ENCODE measurements at places on chromosomes 13 and 19. TPM values are rescaled to one million over a fixed set of nuclear protein-coding genes. Genes with fewer than 3 reads are reported as not detected.

DENND1C gene
- total RNA-seq = 0.24 TPM

CYP4F8 gene
- not detected for total RNA-seq

PDE4C gene
- total RNA-seq = not detected

- no peak for DNase-seq
- no peaks in the 10 kb centered on the region for H3K27me3 ChIP-seq
- no peak overlapping the region for H3K4me3 ChIP-seq
- H3K27ac ChIP-seq = no peak overlapping the region
- H3K36me3 ChIP-seq = no peaks in the 10 kb centered on the region
Measured at GRCh38 chr13:43405457-43405856, 381.3 kb downstream of the ENOX1 start.

GRCh38 chr13:63208826-63209225 is 1793.2 kb upstream of the PCDH20 start:
- no peaks in the 10 kb centered on the region for H3K36me3 ChIP-seq
- H3K4me1 ChIP-seq = no peaks in the 10 kb centered on the region
- H3K27ac ChIP-seq = no peak overlapping the region
- no peak for DNase-seq

- peaks cover 42% of the 10 kb centered on the region for H3K4me1 ChIP-seq
- DNase-seq = peak; percentile 51
- H3K27me3 ChIP-seq = no peaks in the 10 kb centered on the region
- peaks cover 8% of the 10 kb centered on the region for H3K36me3 ChIP-seq
- H3K27ac ChIP-seq = peak within 1 kb of the TSS; percentile 80
- H3K4me3 ChIP-seq = peak within 1 kb of the TSS; percentile 36
Measured at GRCh38 chr19:35901854-35902661, at the start of gene HCST. Gene HCST, plus strand, starts transcription at chr19:35902529. Its CDS starts 65 bp downstream, at chr19:35902594.

DNA sequence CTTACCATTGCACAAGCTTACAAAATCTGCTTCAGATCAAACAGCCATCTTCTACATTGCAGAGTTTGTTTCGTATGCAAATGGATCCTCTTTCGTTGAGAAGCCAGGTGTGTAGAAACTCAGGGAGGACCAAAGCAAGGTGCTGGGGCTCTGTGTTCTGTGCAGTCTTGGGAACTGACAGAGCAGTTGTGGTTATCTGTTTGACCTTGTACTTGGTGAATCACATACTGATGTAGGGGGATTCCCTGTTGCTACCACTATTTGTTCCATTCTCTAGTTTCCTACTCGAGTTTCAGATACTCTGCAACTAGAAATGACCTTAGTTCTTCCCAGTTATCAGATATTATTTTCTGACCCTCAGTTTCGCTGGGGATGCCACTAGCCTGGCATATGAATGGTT is 95.2 kb upstream of the CLDN10 start:
- H3K4me3 ChIP-seq = no peak overlapping the region
- no peak overlapping the region for H3K27ac ChIP-seq
- H3K36me3 ChIP-seq = no peaks in the 10 kb centered on the region
- peaks cover 3% of the 10 kb centered on the region for H3K4me1 ChIP-seq
- H3K27me3 ChIP-seq = no peaks in the 10 kb centered on the region

DNA sequence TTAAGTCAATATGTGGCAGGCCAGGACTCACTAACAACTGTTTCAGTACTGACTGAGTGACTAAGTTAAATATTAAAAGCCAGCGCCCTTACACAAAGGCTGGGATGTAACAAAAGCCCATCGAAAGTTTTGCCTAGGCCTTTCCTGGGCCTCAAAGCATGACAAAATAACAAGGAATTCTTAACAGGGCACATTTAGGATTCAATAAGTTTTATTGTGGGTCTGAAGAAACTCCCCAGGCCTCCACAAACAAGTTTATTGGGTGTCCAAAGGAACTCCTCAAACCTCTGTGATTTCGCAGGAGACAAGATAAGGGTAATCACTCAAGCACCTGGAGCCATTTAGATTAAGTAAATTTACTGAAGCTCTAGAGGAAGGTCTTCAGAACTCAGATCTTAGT is 130.7 kb upstream of the SGCG start:
- no peaks in the 10 kb centered on the region for H3K27me3 ChIP-seq
- H3K36me3 ChIP-seq = no peaks in the 10 kb centered on the region
- no peaks in the 10 kb centered on the region for H3K4me1 ChIP-seq
- DNase-seq = no peak
- H3K27ac ChIP-seq = no peak overlapping the region

DNA sequence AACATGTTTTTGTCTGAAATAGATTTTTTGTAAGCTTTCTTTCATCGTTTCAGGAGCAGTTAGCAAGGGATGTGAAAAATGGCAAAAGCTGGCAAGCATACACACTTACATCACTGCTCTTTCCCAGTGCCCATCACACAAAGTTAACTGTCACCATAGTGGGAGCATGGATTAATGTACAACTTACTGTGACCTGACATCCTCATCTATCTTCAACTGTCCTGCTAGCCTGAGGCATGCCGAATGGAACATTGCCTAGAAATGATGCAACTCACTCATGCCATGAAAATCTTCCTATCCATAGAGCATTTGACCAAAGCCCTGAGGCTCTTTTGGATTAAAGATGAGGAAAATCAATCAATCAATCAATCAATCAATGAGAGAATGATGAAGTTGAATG is 491.7 kb upstream of the SLC10A2 start:
- H3K4me3 ChIP-seq = no peak overlapping the region
- H3K27me3 ChIP-seq = no peaks in the 10 kb centered on the region
- no peaks in the 10 kb centered on the region for H3K36me3 ChIP-seq
- DNase-seq = no peak

GRCh38 chr19:43774103-43774939 is 6.5 kb downstream of the KCNN4 start:
- peaks cover 24% of the 10 kb centered on the region for H3K27me3 ChIP-seq
- H3K4me3 ChIP-seq = peak overlapping the region; percentile 19
- H3K36me3 ChIP-seq = no peaks in the 10 kb centered on the region
- H3K27ac ChIP-seq = no peak overlapping the region

GRCh38 chr13:111423168-111423785 is 102.8 kb downstream of the TEX29 start:
- H3K27me3 ChIP-seq = peaks cover 64% of the 10 kb centered on the region
- H3K36me3 ChIP-seq = no peaks in the 10 kb centered on the region
- H3K4me3 ChIP-seq = no peak overlapping the region

- H3K27me3 ChIP-seq = no peaks in the 10 kb centered on the region
- H3K4me3 ChIP-seq = no peak overlapping the region
- no peaks in the 10 kb centered on the region for H3K36me3 ChIP-seq
- H3K27ac ChIP-seq = no peak overlapping the region
- no peak for DNase-seq
Measured at GRCh38 chr19:40116075-40116474, 25.3 kb upstream of the ZNF780A start.

DNA sequence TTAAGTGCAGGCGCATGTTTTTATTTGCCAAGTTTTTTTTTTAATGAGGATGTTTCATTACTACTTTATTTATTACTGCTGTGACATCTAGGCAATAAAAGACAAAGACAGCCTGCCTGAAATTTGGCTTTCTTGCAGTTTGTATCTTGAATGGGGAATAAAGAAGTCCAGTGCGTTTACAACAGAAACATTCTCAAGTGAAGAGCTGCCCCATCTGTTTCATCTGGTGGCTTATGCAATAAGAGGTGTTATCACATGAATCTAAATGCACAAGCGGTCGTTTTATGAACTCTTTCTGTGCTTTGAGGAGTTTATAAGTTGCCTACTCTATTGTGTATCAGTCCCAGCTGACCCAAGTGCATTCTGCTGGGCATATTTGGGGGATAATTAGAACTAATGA is 12.6 kb upstream of the MAB21L1 start:
- H3K27ac ChIP-seq = no peak overlapping the region
- peaks cover 5% of the 10 kb centered on the region for H3K4me1 ChIP-seq
- no peaks in the 10 kb centered on the region for H3K27me3 ChIP-seq
- no peaks in the 10 kb centered on the region for H3K36me3 ChIP-seq

- no peaks in the 10 kb centered on the region for H3K27me3 ChIP-seq
- no peaks in the 10 kb centered on the region for H3K4me1 ChIP-seq
- DNase-seq = no peak
- no peak overlapping the region for H3K27ac ChIP-seq
- no peak overlapping the region for H3K4me3 ChIP-seq
Measured at GRCh38 chr13:30807392-30807791, 72.0 kb downstream of the ALOX5AP start.

DNA sequence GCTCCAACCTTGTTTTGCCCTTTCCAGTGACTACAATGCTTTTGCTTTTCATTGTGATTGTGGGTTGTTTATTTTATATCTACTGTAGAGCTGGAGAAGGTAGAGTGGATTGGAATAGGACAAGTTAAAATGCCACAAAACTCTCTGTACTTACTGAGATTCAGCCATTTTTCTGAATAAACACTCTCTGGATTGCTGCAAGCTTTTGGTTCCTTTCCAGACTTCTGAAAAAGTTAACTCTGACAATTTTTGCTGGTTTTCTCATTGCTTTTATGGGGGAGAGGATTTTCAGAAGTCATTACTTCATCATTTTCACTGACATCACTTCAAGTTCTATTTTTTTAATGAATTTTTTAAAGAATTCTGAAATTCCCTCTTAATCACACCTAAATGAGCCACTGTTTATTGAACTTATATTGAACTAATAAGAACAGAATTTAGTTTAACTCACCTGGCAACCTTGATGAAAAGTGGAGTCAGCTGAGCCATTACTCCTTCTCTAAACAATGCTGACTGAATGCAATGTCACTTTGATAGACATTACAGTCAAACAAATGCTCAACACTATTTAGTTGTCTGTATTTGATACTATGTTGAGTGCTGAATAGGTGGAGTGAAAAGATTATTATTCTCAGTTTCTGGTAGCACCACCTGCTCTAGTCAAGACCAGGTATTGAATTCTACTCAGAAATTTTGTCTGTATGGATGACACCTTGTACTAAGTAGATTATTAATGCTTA is 303.5 kb downstream of the DLEU7 start:
- DNase-seq = no peak
- H3K27ac ChIP-seq = no peak overlapping the region
- no peaks in the 10 kb centered on the region for H3K36me3 ChIP-seq
- H3K27me3 ChIP-seq = no peaks in the 10 kb centered on the region

DNA sequence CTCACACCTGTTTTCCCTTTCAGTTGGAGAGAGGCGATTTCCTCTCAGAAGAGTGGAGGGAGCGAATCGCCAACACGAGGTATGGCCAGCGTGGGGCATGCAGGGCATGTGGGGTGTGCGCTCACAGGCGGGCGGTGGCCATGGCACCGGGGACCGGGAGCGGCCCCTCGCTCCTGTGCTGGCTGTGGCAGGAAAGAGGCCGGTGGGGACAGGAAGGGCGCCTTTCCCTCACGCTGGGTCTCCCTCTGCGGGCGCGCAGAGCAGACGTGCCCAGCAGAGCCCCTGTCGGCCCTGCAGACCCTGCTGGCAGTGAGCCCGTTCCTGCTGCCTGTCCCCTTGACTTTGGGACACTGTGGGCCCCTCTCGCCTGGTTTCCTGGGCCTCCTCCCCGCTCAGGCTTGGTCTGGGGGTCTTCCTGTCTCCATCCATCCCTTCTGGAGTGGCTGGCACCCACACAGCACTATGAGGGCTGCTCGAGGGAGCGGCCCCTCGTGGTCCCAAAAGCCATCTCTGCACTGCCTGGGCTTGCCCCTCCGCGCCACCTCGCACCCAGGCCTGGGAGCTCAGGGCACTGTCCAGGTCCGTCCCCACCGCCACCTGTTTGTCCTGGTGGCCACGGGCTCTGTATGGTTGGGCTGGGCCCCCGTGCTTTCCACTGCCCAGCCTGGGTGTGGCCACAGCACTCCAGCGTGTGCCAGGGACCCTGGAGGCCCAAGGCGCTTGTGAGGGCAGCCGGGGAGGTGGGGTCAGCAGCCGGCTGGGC is 36.1 kb downstream of the PLEKHJ1 start:
- H3K36me3 ChIP-seq = peaks cover 11% of the 10 kb centered on the region
- H3K4me3 ChIP-seq = no peak overlapping the region
- no peak for DNase-seq
- H3K27ac ChIP-seq = no peak overlapping the region
- H3K27me3 ChIP-seq = no peaks in the 10 kb centered on the region
